Stimulated activated CD8-positive, alpha-beta memory T cell treated with anti-CD3 and anti-CD28 coated beads, Interleukin-7, amount 100 ng/mL, for 4 hours (primary cell): ENCODE measurements at places on chromosomes 11 and 22.

GRCh38 chr11:115317277-115318185, 186.7 kb downstream of the CADM1 start:
- no peak for DNase-seq

DNA sequence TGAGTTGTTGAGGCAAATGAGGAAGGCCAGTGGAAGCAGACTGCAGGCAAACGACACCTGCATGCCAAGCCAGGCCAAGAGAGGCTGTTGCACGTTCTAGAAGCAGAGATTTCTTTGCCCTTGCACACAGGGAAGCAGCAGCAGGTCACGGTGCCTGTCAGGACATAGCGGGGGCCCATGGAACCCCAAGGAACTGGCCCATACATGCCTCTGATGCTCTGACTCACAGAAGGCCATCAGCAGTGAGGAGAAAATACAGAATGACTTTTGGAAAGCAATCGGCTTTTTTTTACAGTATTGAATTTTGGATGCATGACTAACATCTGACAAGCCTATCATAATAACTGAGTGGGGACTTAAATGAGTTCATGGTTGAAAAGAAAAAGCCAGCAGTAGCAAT, 123.9 kb downstream of the MPPED1 start:
- no peak for DNase-seq

DNA sequence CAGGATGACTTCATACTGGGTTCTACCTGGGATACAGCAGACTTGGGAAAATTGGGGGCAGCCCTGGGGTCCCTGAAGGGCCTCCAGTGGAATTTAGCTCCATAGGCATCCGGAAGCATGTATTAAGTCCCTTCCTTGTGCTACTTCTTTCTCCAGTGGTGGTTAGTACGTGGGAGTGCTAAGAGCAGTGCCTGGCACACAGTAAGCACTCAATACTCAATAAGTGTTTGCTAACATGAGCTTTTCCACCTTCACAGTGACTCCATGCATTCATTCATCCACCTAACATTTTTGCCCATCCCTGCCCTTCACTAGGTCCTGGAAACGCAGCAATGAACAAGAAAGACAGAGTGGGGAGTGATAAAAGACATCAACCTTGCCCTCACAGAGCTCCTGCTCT, 120.5 kb downstream of the MN1 start:
- DNase-seq: no peak

GRCh38 chr11:114257621-114258558, 38.3 kb upstream of the NNMT start:
- no peak for DNase-seq

DNA sequence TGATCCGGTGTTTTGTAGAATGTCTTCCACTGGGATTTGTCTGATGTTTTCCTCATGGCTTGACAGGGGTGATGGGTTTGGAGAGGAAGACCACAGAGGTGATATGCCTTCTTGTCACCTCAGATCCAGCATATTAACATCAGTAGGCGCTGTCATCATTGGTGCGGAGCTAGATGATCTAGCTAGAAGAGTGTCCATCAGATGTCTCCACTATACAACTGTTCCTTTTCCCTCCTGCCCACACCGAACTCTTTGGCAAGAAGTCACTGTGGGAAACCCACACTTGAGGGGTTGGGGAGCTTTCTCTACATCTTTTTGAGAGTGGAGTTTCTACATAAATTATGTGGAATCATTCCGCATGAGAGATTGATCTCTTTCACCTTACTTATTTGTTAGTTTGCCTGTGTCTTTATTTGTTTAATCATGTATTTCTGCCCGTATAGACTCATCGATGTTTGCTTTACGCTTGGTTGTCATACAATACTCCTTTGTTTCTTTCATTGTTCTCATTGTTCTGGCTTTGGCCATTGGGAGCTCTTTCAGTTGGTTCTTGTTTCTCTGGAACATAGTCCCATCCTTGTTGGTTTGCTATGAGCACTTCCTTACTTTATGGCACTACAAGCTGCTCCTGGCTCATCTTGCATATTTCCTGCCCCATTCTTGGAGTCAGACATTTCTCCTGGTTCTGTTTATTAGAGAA, 1420.3 kb downstream of the BRD1 start:
- DNase-seq: no peak

GRCh38 chr11:121928597-121929580, 187.1 kb downstream of the BLID start:
- no peak for DNase-seq

DNA sequence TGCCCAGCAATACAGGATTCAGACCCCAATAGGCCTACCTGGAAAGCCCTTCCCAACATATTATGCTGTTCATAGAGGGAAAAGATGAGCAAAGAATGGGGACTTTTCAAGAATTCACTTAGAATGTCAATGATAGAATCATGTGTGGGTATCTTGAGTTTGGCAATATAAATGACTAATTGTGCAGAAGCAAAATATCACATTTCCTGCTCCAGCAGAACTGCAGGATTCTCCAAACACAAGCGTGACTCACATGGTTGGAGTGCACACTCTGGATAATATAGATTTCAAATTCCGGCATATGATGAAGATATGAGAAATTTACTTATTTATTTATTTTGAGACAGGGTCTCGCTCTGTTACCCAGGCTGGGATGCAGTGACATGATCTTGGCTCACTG, 12.5 kb upstream of the APOL5 start:
- DNase-seq: no peak

GRCh38 chr11:117299351-117300282, 8.5 kb downstream of the BACE1-AS start:
- no peak for DNase-seq

DNA sequence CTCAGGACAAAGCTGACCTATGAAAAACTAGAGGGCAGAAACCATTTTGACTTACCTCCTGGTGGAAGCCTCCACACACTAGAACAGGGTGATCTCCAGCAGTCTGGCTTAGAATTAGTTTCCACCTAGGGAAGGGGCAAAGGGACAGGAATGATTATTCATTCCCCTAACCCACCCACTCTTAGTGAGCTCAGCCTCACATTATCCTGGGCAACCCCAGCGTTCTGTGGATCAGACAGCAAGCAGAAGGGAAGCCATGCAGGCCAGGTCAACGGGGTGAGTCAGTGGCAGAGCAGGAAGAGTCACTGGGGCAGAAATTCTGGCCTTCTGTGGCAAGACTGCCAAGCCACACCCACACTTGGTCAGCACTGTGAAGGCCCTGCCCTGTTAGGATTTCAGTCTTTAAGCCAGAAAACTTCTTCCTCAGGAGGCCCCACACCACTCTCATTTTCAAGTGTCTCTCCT, 10.5 kb downstream of the NUMA1 start:
- no peak for DNase-seq

DNA sequence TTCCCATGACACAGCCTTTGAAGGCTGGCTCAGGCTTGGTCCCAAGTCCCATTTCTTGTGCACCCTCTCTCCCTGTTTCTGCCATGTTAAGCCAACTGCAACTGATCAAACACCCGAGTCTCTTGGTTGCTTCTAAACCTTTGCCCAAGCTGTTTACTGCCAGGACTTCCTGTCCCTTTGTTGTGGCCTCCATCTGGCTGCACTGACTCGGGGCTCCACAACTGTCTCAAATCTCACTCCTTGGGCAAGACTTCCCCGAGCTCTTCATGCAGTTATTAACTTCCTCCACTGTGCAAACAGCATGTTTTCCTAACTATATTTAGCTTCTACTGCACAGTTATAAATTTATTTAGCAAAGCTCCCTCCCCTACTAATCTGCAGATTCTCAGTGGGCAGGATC, 4.3 kb downstream of the VPREB1 start:
- DNase-seq: no peak

GRCh38 chr11:66713746-66714480, 15.1 kb downstream of the SPTBN2 start:
- no peak for DNase-seq

GRCh38 chr11:85076535-85077330, 550.4 kb downstream of the DLG2 start:
- DNase-seq: no peak

DNA sequence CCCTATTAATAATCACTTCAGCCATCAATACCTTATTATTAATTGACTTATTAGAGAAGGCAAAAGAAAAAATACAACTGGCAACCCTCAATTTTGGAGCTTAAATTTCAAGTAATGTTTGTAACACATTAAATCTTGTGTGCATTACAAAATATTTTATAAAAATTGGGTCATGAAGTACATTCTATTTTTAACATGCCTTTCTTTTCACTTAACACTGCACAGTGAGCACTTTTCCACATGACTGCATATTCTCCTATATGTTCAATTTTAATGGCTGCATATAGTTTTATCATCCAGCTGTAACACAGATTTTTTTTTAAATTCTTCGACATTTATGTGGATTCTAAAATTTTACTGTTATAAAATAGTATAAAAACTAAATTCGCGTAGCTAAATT, 92.5 kb downstream of the SLC17A6 start:
- DNase-seq: no peak
